ENCODE measurements at places on chromosomes 1 and 21. TPM values are rescaled to one million over a fixed set of nuclear protein-coding genes. Genes with fewer than 3 reads are reported as not detected.

PRELP gene
- 0.94 TPM for total RNA-seq

- DNase-seq, result no peak
Measured at GRCh38 chr1:97017895-97018294, 296.3 kb downstream of the PTBP2 start.

GRCh38 chr1:8717148-8717547 lies 100.3 kb downstream of the RERE start:
- no peak for DNase-seq

DNA sequence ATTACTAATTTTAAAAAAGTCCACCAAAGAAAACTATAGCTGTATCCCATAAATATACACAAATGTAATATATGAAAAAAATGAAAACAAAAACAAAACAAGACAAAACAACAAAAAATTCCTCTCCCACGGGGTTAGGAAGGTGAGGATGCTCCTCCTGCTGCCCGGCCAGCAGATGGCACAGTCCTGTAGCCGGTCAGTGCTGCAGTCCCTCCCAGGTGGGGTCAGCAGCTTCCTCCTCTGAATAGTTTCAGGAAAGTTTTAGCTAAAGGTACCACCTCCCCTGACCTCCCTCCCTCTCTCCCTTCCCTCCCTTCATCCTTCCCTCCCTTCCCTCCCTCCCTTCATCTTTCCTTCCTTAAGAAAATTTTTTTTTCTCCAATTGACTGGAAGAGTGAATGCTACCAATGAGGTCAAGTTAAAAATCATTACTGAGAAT lies 67.8 kb upstream of the BCL10 start:
- no peak for DNase-seq

All from osteocyte (in vitro differentiated cells).